ENCODE measurements at places on chromosomes 5 and 9. TPM values are rescaled to one million over a fixed set of nuclear protein-coding genes. Genes with fewer than 3 reads are reported as not detected.

DNA sequence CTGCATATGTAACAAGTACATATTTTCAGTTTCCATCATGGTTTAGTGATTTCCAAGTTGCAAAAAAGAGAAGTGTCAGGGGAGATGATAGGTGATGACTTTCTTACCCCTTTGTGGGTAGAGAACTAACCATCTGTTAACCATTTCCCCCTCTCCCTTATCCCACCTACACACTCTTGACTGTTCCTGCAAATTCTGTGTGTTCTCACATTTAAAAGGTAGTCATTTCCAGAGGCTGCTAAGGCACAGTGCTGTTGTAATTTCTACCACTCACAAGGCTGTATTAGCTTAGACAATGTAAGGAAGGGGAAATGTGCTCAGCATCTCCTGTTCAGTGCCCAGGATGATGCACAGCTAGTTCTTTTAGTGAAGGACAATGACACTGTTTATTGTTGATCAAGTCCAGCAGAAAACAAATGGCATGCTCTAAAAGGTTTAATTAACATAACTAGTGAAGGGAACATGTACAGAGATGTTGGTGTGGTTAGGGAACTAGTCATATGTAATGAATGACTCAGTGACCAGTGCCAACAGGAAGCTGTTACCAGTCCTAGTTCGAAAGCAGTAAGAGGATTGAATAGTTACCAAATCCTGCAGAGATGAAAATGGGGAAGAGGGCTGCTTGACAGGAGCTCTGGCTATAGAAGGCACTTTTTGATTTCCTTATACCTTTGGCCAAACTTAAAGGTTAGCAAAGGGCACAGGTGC is 165.1 kb downstream of the PLK2 start:
- no peak for DNase-seq

GRCh38 chr5:145544401-145544800 is 290.7 kb downstream of the PRELID2 start:
- no peak for DNase-seq

- DNase-seq, result no peak
Measured at GRCh38 chr5:131475541-131475941, 159.5 kb downstream of the RAPGEF6 start.

DNA sequence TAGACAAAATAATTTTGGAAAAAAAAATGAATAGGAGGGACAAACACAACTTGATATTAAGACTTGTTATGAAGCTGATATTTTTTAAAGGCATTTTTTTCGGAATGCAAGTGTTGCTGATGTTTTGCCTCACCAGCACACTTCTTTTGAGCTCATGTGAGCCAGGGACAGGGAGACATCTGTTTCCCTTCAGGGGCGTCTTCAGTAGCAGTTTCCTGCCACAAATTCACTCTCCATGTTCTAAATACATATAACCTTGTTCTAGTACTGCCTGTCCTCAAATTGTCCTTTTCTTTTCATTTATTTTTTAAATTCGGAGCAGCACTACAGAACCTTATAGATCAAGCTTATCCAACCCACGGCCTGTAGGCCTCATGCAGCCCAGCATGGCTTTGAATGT is 316.0 kb upstream of the PAPPA start:
- no peak for DNase-seq

DNA sequence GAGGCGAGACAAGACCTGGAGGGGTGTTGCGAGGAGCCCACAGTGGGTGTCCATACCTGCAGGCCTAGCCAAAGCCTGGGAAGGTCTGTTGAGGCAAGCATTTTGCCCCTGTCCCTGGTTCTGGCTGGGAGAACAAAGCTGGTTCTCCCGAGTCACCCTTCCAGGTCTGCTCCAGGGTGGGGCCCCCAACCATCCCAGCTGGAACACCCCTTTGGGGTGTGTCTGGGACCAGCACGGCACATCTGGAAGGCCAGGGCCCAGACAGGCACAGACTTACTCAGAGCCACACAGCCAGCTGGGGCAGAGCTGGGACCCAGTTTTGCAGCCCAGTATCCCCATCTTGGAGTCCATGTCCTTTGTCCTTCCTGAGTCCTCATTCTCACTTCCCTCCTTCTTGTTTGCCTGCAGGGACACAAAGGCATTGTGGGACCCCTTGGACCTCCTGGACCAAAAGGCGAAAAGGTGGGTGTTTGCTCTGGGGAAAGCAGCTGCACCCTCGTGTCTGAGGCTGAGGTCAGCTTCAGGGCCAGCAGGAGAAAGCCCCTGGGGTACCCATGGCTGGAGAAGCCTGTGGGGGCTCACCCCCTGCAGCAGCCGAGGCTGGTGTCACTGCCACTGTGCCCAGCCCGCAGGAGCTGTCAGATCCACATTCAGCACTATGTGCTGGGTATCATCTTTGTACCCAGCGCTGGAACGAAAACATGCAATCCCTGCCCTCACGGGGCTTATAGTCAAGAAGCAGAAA is 38.4 kb upstream of the ORM1 start:
- no peak for DNase-seq

GRCh38 chr9:114172981-114173833 is 17.9 kb downstream of the COL27A1 start:
- DNase-seq, result no peak

GRCh38 chr9:117555964-117556629 is 141.2 kb upstream of the ASTN2 start:
- DNase-seq, result peak; percentile 1

DNA sequence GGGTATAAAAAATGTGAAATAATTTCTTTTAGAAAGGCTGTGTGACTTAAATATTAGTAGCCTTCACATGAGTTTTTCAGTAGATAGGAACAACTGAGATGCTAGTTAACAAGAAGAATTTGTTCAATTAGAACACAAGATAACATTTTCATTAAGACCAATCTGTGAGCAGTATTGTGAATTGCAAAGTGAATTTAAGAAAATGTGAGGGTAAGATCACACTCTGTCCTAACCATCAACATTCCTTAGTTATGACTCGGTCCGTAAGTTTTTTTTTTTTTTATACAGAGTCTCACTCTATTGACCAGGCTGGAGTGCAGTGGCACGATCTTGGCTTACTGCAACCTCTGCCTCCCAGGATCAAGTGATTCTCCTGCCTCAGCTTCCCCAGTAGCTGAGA is 180.2 kb upstream of the EGFLAM start:
- no peak for DNase-seq

GRCh38 chr5:89105171-89105695 is 222.2 kb upstream of the MEF2C start:
- DNase-seq, result no peak

DNA sequence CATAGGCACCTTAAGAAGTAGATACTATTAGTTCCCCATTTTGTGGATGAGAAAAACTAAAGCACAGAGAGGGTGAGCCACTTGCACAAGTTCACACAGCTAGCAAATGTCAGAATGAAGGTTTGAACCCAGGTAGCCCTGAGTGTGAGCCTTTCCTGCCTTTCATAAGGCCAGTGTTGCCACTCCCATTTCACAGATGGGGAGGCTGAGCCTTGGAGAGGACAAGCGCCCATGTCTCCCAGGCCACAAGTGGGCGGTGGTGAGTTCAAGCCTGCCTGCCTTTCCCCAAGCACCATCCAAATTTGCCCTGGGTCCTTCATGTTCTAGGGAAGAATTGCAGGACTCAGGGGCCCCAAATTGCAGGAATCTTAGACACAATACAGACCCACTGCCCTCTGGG is 50.6 kb downstream of the LHX2 start:
- no peak for DNase-seq

DNA sequence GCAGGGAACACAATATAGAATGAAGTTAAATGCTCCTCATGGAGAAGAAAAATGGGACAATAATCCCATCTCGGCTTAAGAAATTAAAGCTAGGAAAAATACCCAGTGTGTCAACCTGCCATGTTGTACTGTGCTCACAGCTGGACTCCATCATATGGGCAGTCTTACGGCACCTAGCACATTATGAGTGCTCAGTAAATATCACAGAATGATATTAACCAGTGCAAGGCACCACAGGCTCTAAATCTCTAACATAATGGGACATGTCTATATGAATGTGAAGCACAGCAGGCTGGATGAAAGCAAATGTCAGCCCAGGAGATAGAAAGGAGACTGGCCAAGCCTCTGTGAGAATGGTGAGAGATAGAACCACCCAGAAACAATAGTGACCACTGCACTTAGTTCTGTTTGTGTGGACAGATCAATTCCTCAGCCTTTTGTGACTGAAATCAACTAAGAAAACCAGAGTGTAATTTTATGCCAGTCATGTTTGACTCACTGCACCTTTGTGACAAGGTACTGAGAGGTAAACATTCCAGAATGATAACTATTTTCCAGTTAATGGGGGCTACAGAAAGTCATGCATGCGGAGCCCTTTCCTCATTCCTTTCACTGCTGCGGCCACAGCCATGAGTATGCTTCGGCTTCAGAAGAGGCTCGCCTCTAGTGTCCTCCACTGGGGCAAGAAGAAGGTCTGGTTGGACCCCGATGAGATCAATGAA is 140.4 kb upstream of the CDH6 start:
- DNase-seq, result no peak

GRCh38 chr5:159227452-159227851 is 18.1 kb upstream of the RNF145 start:
- DNase-seq, result no peak

DNA sequence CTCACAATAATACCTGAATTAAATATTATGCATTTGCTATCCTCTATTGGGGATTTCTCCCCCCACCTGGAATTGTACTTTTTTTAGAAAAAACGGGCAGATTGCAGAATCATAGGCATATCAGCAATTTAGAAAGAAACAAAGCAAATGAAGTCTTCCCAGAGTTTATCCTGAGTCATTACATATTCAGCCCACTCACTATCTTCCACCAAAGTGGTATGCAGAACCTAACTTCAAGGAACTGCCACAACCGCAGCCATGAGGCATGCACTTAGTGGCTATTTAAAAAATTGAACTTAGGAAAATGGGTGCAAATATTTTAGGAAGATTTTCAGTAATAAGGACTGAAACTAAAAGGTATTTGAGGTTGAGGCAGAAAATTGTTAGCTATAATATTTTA is 48.6 kb downstream of the UBAP1 start:
- DNase-seq, result no peak

DNA sequence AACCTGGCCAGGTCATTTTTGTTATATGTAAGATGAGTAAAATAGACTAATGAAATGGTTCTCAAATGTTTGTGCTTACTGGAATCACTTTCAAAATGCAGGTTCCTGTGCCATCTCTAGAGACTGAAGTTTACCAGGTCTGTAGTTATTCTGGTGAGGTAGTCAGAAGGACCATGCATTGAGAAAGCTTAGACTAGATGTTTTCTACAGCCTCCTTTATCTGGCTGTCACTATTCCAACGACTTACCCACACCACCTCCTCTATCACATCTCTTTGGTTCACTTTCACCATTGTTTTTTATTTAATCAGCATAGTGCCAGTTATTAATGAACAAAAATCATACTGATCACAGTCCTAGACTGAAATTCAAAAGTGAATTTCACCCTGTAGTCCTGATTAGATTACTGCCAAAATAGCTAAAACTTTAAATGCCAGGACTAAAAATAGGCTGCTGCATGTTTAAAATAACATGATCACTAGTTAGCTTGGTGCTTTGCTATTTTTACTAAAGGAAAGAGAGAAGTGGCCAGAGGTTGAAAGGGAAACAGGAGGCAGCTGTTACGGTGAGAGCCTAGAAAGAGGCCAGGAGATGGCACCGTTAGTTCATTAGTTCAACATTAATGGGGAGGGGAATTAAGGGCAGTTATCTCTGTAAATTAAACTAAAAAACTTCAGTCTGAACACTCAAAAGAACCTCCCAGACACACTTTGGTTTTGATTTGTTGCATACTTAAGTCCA is 13.9 kb upstream of the FNIP1 start:
- DNase-seq, result no peak

- DNase-seq, result no peak
Measured at GRCh38 chr5:170486371-170486770, 17.4 kb upstream of the KCNIP1 start.

- DNase-seq, result no peak
Measured at GRCh38 chr5:112002376-112002775, 245.4 kb upstream of the NREP start.

GRCh38 chr5:176789873-176790615 is 20.3 kb upstream of the UNC5A start:
- no peak for DNase-seq

DNA sequence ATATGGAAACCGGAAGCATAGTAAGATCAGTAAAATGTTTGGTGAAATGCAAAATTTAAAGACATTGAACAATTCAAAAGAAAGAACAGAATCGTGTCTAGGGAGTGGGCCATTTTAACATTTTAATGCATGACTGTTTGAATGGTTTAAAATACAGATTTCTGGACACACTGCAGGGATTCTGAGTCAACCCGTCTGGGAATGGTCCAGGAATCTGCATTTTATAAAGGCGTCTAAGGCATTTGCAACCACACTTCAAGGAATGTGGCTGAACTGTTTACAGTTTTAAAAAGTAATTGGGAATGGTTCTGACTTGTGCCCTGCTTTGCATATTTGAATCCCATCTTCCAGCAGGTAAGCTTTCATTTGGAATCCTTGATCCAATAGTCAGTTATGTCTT is 811.7 kb upstream of the WWC1 start:
- no peak for DNase-seq

DNA sequence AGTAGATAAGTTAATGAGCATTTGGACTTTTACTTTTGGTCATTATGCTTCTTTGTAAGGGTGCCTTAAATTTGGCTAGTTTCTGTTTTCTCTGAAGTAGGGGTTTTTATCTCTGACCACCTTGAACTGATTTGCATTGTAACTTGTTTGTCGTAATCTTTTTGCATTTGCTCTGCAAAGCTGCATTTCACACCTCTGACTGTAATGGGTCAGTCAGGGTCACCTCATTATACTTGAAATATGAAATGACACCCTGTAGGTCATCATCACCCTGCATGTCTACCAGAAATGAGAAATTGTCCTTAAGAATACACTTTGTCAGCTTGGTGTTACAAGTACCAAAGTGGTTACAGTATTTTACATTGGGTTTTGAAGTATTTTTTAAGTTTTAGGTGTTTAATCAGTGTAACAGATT is 74.0 kb downstream of the KCNN2 start:
- no peak for DNase-seq

DNA sequence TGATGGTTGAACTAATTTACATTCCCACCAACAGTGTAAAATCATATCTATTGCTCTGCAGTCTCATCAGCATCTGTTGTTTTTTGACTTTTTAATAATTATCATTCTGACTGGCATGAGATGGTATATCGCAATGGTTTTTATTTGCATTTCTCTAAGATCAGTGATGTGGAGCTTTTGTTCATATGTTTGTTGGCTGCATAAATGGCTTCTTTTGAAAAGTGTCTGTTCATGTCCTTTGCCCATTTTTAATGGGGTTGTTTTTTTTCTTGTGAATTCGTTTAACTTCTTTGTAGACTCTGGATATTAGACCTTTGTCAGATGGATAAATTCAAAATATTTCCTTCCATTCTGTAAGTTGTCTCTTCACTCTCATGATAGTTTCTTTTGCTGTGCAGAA is 115.2 kb upstream of the CDH12 start:
- no peak for DNase-seq

Gene SV2C
- not detected for total RNA-seq

Gene PCDHA7
- total RNA-seq, result not detected

Gene FGF18
- 0.21 TPM for total RNA-seq

Gene RC3H2
- total RNA-seq, result 39.8 TPM

Gene IFNA2
- total RNA-seq, result not detected

Gene CTNND2
- total RNA-seq, result not detected

Gene CLIC3
- total RNA-seq, result not detected

Gene TAF11L5
- not detected for total RNA-seq

Gene VLDLR
- 4.9 TPM for total RNA-seq

Gene DMRTA1
- not detected for total RNA-seq

Gene ADGRD2
- not detected for total RNA-seq

Gene NOXA1
- 0.49 TPM for total RNA-seq

Gene FAM221B
- not detected for total RNA-seq

Gene PDE6A
- total RNA-seq, result not detected

Gene PIGO
- total RNA-seq, result 34.4 TPM

Gene ERBIN
- 32.9 TPM for total RNA-seq

Gene SOX30
- 0.29 TPM for total RNA-seq

Gene TRIM7
- 1.5 TPM for total RNA-seq

Gene FSD1L
- total RNA-seq, result 3.4 TPM

Gene ORM2
- total RNA-seq, result not detected

Data from activated T-helper 1 cell treated with anti-CD3 and anti-CD28 coated beads, Interleukin-12 subunit alpha, Interleukin-12 subunit beta, Interleukin-2, Interleukin-4 antibody, amounts not matched to agents 30 ng/mL and 10 ng/mL and 1 ng/mL, durations not matched to agents 14 hours and 24 hours and 36 hours (primary cell).